Activated CD8-positive, alpha-beta memory T cell treated with anti-CD3 and anti-CD28 coated beads for 24 hours (primary cell): ENCODE measurements at places on chromosomes 2 and 18.
A peak's percentile ranks its signal among the peaks of the same experiment; 100 is the strongest.

- DNase-seq: no peak
Observed at GRCh38 chr2:22950431-22950830, 434.5 kb upstream of the KLHL29 start.

- DNase-seq: no peak
Observed at GRCh38 chr2:109130723-109130995, 1.7 kb downstream of the SH3RF3 start.

DNA sequence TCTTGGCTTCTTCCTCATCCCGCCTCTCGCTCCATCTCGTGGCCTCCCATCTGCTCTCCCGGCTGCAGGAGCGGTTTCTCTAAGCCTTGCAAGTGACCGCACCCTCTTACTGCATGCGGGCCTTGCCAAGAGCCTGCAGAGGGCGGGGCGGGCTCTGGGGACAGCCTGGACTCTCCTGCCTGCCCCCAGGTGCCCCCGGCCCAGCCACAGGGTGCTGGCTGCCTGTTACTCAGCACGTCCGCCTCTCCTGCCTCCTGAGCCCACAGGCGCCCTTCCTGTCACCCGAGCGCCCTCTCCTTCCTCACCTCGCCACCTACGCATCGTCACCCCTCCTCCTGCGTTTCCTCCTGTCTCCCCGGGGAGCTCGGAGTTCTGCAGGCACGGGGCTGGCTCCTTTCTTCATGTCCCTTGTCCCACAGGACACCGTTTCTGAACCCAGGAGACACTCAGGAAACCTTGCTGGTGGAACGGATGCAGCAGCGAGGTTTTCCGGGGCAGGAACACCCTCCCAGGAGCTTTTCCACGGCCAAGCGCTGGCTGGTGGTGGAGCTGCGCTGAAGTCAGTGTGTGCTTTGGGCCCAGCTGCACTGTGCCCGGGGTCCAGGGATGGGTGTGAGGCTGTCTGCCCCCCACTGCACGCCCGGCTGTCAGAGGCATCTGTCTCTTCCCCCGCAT lies 28.5 kb downstream of the HPCAL1 start:
- peak; percentile 85 for DNase-seq

GRCh38 chr2:114962532-114962931 lies 520.1 kb downstream of the DPP10 start:
- no peak for DNase-seq

GRCh38 chr18:12838178-12838634 lies 45.8 kb downstream of the PTPN2 start:
- DNase-seq: no peak

- no peak for DNase-seq
Observed at GRCh38 chr18:78743078-78743477, 236.5 kb upstream of the SALL3 start.

DNA sequence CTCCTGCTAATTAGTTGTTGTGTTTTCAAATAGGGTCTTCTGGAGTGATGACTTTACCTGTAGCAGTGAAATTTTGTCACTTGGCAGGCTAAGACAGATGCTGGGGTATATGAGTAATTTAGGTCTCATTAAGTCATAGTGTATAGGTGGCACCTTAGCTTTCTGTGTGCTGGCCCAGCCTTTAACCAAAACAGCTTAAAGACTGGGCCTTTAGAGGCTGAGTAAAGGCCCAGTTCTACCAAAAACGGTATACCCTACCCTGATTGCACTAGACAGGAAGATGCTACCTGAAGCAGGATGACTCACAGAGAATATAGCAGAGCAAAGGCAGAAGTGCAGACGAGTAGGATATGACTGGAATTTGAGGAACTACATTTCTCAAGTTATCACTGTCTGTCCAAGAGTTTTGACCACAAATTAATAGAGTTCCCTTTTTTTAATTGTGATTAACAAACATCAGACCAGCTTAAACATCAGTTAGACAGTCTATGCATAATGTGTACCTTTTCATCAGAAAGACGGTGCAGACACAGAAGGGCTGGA lies 337.9 kb upstream of the SALL3 start:
- DNase-seq: no peak

DNA sequence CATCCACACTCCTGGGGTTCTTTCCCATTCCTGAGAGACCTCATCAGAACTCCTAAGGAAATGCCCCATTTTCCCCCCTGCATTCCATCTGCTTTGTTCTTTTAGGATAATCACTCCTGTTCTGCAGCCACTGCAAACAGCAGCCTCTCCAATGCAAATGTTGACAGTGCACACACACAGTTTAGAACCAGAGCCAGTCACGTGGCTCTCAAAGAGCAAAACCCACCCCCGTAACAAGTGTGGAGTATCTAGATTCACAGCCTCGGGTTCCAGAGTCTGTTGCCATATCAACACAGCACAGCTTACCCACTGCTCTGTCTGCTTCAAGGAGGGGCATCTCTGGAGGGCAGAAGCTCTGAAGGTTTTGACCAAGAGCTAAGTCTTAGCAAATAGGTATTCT lies 180.0 kb downstream of the NAPG start:
- DNase-seq: no peak

DNA sequence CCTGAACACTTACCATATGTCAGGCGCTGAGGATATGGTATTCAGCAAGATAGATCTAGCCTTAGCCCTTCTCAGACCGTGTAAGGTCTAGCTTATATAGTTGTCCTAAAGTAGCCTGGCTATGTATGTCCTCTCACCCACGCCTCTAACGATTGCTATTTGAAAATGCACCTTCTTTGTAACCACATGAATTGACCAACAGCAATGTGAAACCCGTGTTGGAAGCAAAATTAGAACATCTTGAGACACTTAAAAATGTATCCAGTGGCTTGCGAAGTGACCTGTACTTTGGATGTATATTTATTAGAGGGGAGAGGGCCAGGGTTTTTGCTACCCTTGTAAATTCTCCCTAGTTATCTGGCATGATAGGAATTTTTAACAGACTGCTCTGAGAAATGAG lies 860.0 kb upstream of the ZEB2 start:
- no peak for DNase-seq

- DNase-seq: no peak
Observed at GRCh38 chr2:191670076-191670475, 7.9 kb upstream of the NABP1 start.

DNA sequence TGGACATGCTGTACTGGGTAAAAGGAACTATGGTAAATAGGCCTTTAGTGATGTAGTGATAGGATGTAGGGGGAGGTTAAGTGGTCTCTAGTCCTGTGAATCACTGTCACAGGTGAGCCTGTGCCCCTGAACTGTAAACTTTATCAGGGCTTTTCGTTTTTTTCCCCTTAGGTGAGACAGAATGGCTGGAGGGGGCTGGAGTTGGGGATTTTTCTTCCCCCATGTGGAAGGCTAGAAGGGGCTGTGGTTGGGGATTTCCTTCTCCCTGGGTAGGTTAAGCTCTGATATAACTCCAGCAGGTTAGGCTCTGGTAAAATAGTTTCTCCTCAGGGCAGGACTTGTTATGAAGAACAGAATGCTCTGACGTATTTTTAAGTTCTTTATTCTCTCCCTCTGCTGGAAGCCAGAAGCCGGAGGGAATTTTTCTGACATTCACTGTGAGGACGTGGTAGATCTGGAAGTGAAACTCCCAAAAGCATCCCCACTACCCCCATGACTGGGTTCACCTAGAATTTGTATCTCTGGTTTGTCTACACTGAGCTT lies 28.5 kb downstream of the PIKFYVE start:
- DNase-seq: no peak

DNA sequence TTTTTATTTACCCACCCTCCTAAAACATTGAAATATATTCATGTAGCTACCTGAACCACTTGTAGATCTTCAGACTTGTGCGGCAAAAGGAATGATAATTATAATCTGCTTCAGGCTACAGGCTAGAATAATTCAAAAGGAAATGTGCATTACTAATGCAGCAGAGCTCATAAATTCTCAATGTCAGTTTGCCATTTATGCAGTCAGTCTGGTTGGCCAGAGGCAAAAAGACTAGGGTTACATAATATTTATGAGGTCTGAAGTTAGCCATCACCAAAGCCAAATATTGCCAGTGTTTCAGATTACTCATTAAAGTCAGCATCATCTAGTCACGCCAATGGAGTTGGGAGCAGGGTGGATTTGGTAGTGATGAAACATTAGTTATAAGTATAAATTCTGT lies 38.9 kb downstream of the METAP1D start:
- DNase-seq: no peak

- no peak for DNase-seq
Observed at GRCh38 chr18:2049986-2050385, 521.3 kb downstream of the METTL4 start.

- DNase-seq: no peak
Observed at GRCh38 chr2:47274054-47274782, 119.1 kb upstream of the STPG4 start.

DNA sequence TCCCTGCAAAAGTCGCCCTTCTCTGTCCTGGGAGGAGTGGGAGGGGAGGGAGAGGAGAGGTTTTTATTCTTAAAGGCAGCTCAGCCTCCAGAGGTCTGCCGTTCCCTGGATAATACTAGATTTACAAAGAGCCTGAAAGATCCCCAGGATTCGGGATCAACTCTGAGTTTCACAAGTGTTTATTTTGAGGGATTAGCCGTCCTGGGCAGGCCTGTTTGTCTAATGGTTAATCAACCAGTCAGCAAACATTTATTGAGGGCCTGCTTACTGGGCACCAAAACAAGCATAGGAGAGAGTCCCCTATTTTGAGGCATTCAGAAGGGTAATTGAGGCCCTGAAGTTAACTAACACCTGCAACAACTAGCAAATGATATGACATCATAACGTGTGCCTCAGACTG lies 152.6 kb upstream of the SLC1A4 start:
- DNase-seq: no peak

- DNase-seq: no peak
Observed at GRCh38 chr2:236101311-236101950, 66.8 kb downstream of the GBX2 start.

DNA sequence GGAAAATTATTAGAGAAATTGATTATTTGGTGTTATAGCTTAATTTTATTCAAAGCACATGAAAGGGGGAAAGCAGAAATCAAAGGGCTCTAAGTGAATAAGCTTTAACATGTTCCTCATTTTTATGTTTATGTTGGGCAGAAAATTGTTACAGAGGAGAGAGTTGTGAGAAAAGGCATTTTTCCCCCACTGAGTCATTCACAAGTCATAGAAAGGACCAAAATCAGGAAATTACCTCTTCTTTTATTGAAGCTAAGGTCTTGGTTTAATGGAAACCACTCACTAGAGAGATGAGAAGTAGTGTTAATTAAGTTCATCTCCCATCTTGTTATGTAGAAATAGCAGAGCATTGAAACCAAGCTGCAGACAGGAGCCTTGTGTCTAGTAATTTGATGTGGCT lies 175.3 kb upstream of the THUMPD2 start:
- DNase-seq: no peak

- DNase-seq: no peak
Observed at GRCh38 chr2:47767497-47767844, 15.5 kb upstream of the MSH6 start.

DNA sequence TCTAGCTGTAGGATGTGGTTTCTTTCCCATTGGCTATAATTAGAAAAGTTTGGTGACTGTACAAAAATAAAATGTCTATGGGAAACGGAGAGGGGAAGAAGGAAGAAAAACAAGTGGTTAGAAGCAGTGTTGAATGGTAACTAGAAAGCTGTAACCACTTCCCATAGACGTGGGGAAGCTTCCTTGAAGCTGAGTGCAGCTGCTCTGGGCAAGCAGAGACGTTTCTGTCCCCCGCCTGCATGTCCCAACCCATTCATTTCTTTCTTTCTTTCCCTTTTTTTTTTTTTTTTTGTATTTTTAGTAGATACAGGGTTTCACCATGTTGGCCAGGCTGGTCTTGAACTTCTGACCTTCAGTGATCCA lies 367.8 kb upstream of the HS6ST1 start:
- DNase-seq: no peak

GRCh38 chr2:185628985-185629384 lies 109.6 kb upstream of the FSIP2 start:
- DNase-seq: no peak

DNA sequence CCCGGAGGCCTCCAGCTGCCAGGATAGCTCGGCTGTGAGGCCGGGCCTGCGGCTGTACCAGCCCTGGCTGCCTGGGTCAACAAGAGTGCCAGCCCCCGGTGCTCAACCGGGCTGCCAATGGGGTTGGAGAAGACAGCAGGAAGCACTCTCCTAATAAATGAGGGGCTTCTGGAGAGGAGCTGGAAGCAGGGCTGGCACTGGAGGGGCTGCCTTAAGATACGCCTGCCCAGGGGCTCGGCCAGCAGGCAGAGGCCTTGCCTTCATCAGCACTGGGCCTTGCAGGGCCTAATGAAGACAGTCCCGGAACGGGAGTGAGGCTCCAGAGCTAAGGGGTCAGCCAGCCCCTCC lies 73.6 kb downstream of the TEX51 start:
- DNase-seq: no peak

DNA sequence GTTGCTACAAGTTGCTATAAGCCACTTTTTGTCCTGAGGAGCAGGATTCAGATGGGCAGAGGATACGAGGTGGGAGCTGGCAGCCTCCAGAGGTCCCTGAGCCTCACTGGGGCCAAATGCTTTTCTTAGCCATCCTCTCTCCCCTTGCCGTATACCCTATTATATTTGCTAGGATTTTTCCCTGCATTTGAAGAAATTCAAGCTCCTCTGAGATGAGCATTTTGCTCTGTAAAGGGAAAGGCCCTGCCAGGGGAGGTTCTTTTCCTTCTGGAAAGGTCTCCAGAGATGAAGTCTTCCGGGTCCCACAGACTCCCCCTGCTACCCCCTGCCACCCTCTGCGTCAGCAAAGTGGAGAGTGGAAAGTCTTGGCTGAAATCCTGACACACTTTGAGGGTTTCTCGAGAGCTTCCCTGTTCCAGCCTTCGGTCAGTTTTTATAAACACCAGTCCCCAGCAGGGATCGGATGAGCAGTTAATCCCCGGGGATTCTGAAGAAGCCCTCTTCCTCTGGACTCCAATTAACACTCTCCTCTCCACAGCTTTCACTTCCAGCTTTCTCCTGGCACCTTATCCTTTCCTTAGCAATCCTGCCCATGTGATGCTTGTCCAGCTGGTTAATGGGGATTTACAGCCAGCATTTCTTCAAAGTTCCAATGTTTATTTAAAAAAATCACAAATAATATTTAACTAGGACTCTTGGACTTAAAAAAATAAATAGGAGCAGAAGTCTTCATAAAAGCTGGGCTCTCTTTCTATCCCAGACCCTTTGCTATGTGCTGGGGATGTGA lies 13.1 kb downstream of the CYRIA start:
- no peak for DNase-seq

DNA sequence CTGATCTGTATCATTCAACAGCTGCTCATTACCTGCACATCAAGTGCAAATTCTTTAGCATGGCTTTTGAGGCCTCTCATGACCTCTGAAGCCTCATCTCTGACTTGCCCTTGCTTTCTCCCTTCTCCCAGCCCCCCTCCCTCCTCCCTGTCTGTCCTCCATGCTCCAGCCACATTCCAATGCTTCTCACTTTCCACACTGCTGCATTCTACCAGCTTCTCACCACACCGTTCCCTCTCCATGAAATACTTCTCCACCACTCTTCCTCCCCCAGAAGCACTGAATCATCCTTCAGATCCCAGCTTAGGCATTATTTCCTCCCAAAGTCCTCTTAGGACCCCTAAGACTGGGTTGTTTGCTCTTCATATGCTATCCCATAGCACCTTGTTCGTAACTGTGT lies 26.9 kb downstream of the GCG start:
- DNase-seq: no peak
